Thyroid gland (tissue), 4 donors: ENCODE measurements at places on chromosomes 3 and 15. TPM values are rescaled to one million over a fixed set of nuclear protein-coding genes. Genes with fewer than 3 reads are reported as not detected.

GPR15 gene
- not detected for total RNA-seq

SHC4 gene
- 1.1 TPM for total RNA-seq

EPHB1 gene
- total RNA-seq = 5.5 TPM

PYGO1 gene
- 30.1 TPM for total RNA-seq

CHRNA7 gene
- total RNA-seq = 10.2 TPM

DZIP1L gene
- total RNA-seq = 19.4 TPM

AMIGO3 gene
- total RNA-seq = 2.8 TPM

SOX14 gene
- total RNA-seq = not detected
